ENCODE measurements at places on chromosomes 12 and 14. TPM values are rescaled to one million over a fixed set of nuclear protein-coding genes. Genes with fewer than 3 reads are reported as not detected.

PRIMA1 gene
- 0.69 TPM for polyA plus RNA-seq

PIANP gene
- polyA plus RNA-seq = 4.3 TPM

DNA sequence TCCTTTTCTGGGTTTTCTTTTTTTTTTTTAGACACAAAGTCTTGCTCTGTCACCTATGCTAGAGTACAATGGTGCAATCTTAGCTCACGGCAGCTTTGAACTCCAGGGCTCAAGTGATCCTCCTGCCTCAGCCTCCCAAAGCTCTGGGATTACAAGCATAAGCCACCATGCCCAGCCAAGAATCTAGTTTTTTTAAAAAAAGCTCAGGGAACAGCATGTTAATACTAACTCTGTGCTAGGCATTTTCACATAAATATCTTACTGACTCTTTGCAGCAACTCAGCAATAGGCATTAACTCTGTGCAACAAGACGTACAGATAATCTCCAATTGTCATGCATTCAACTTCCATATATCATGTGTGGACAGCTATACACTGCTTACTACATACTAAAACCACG is 97.4 kb downstream of the LLPH start:
- DNase-seq = no peak
- H3K27me3 ChIP-seq = no peaks in the 10 kb centered on the region
- no peaks in the 10 kb centered on the region for H3K4me1 ChIP-seq
- H3K36me3 ChIP-seq = no peaks in the 10 kb centered on the region

DNA sequence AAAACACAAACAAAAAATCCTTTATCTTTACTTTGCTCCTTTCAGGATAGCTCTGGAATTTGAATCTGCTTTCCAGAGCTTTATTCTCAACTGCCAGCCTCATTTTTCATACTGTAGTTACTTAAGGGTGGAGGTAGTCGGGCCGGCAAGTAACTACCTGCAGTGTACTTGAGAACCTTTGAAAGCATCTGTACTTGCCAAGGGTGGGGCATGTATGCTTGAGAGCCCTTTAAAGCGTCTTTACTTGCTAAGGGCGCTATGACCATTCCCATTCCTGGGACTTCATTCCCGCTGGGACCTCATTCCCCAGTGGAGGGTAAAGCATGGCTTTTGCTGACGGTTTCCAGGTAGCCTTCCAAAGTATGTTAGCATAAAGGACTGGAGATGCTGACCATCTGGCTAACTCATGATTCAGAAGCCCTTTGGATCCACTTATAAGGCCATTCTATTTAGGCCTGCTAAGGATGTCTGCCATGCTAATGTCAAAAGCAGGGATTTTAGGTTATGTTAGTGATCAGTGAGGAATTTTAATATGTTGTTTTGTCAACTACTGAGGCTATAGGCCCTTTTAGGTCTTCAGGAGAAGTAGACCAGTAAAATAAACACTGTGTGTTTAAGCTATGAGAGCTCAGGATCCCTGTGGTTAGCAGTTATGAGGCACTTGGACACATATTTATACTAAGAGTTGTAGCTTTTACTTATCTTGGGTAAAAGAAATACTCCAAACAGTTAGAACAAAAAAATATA is 74.9 kb downstream of the CRADD start:
- no peak for DNase-seq
- H3K4me1 ChIP-seq = no peaks in the 10 kb centered on the region
- H3K27ac ChIP-seq = no peak overlapping the region
- H3K36me3 ChIP-seq = no peaks in the 10 kb centered on the region

- H3K27me3 ChIP-seq = no peaks in the 10 kb centered on the region
- H3K27ac ChIP-seq = no peak overlapping the region
- H3K4me1 ChIP-seq = no peaks in the 10 kb centered on the region
- no peak overlapping the region for H3K4me3 ChIP-seq
These were observed 269.0 kb downstream of the KCNH5 start for GRCh38 chr14:62776300-62776699.

SOAT2 gene
- polyA plus RNA-seq = 3.4 TPM
